Umbilical cord (tissue), 2 donors: ENCODE measurements at places on chromosomes 3 and 15. TPM values are rescaled to one million over a fixed set of nuclear protein-coding genes. Genes with fewer than 3 reads are reported as not detected.

DNA sequence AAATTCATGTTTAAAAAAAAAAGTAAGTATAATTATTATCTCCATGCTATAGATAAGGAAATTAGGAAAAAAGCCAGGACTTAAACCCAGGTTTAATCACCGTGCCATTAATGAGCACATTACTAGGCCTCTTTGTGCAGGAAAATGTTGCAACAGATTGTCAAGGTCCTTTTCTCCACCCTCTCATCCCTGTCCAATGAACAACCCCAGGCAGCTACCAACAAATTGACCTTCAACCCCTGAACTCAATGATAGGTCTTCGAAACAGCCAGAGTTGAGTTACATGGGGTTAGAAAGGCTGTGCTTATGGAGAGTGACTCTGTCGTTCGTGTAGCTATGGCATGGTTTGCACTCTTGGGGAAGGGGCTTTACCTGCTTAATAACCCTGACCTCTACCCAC lies 84.2 kb upstream of the CTNNB1 start:
- no peak for DNase-seq

- DNase-seq: no peak
Measured at GRCh38 chr3:110667216-110667615, 404.4 kb upstream of the NECTIN3 start.

CHRD gene
- 13.7 TPM for total RNA-seq

DNA sequence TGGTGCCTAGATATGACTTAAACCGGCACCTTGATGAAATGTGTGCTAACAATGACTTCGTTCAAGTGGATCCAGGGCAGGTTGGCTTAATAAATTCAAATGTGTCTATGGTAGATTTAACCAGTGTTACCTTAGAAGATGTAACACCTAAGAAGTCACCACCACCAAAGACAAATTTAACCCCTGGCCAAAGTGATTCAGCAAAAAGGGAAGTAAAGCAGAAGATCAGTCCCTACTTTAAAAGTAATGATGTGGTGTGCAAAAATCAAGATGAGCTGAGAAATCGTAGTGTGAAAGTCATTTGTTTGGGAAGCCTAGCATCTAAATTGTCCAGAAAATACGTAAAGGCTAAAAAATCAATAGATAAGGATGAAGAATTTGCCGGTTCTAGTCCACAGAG lies 1.1 kb downstream of the FAN1 start:
- DNase-seq: no peak

BUB1B gene
- total RNA-seq: 1.7 TPM

PIERCE2 gene
- not detected for total RNA-seq

CHL1 gene
- total RNA-seq: 18.1 TPM

ICE2 gene
- 51.0 TPM for total RNA-seq

- no peak for DNase-seq
Measured at GRCh38 chr15:71136159-71136783, 21.0 kb downstream of the THSD4 start.

GOLGA8K gene
- total RNA-seq: 1.2 TPM

DNA sequence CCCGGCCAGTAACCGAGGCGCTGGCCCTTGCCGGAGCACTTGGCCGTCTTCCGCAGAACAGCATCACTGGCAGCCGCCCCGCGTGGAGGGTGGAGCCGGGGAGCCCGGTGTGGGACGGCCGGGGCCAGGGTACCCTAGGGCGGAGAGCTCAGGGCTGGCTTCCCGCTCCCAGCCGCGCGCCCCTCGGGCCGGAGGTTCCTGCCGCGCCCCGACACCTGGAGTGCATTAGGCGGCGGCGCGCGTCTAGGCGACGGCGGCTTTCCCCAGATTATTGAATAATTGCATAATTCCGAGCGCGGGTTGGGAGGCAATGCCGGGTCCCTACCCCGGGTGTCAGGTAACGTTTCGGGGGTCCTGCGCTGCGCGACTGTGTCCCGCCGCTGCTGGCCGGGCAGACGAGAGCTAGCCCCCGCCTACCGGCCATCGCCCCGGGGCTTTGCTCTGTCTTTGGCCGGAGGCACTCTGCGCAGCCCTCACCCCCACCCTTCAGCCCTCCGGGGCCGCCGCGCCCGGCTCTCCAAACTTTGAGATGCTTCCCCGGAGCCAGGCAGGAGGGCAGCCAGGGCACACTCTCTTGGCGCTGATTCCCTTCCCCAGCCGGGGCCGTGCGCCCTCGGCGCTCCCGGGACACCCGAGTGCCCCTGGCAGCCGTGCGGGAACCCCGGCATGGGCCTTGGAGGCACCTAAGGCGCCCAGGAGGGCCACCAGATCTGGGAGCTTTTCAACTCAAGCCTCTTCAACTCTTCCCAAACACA lies 749 bp downstream of the ITGA11 start:
- peak; percentile 15 for DNase-seq

GRCh38 chr3:24853685-24854490 lies 359.2 kb upstream of the THRB start:
- no peak for DNase-seq

GOLGA8R gene
- total RNA-seq: 8.2 TPM

GRCh38 chr3:141646760-141647561 lies 91.1 kb upstream of the RNF7 start:
- peak; percentile 69 for DNase-seq

DNA sequence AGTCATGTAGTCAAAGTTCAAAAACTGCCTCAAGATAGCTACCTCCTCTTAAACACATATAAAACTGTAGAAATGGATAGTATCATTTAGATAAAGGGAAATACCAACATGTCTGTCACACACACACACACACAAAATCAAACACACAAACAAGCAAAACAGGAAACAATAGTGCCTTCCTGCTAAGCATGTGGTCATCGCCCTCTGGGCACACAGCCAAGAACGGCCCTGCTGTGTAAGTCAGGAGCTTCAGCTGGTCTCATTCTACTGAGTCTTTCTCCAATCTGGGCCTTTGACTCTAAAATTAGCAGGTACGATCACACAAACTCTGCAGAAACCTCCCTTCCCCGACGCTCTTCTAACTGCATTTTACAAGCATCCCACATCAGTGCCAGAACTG lies 272.2 kb upstream of the CHRNA7 start:
- peak; percentile 3 for DNase-seq

DNA sequence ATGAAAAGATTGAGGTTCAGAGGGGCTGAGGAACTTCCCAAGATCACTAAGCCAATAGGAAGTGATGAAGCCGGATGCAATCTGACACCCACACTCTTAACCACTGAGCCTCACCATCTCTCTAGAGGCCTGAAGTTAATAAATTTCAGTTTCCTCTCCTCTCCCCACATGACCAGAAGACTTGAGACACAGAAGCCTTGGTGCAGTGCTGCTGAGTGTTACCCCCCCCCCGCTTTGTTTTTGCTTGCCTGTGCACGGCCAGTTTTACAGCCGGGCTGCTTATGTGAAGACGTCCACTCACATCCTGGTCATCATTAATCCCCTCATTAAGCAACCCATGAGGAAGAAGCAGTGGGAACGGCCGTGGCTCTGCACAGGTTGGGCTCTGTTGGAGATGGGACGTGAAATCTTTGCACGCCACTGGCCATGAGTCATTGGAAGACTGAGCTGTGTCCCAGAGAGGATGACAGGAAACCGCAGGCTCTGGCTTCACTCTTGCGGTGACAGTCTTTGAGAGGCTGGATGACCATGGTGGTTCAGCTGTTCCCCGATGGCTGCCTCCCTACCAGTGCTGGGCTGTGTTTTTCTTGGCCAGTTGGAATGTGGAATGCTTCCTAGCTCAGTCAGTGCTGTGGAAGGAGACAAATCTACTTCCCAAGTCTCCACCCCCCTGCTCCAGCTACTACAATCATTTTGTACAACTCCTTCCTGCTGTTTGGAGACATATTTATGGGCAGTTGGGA lies 232.6 kb upstream of the LRTM1 start:
- peak; percentile 30 for DNase-seq

DNA sequence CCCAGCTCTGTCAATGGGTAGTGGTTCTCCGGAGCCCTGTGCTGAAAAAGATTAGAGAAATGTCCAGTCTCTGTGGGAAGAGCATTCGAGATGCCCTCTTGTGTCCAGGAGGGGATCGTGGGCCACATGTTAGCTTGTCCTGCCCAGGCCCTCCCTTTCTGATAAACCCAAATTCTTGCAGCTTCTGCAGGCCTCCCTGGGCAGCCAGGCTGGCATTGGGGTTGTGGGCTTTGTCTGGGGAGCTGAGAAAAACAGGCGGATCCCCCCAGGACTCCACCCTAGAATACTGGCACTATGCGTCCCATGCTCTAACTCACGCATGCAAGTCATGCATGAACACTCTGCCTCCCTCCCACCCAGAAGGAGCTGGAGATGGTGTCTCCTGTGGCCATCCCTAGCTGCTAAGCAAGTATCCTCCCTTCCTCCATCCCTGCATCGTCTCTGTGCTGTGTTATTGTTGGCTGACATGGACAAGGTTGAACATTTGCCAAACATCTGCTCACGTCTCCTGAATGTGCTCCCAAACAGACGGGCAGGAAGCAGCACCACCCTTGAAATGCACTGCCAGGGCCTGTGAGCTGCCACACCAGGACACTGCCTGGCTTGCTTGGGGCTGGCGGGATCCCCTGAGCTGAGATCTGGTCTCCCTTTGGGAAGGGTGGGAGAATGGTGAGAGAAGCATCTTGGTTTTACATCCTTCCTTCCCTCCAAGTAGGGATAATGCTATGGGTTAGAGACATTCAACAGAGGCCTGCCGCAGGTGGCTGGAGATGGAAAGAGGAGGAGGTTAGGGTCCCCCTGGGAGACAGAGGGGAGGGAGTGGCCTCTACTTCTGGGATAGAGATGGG lies 26.5 kb downstream of the CFAP161 start:
- peak; percentile 96 for DNase-seq

- no peak for DNase-seq
Measured at GRCh38 chr3:138434875-138435772, 708 bp downstream of the ESYT3 start.

DNA sequence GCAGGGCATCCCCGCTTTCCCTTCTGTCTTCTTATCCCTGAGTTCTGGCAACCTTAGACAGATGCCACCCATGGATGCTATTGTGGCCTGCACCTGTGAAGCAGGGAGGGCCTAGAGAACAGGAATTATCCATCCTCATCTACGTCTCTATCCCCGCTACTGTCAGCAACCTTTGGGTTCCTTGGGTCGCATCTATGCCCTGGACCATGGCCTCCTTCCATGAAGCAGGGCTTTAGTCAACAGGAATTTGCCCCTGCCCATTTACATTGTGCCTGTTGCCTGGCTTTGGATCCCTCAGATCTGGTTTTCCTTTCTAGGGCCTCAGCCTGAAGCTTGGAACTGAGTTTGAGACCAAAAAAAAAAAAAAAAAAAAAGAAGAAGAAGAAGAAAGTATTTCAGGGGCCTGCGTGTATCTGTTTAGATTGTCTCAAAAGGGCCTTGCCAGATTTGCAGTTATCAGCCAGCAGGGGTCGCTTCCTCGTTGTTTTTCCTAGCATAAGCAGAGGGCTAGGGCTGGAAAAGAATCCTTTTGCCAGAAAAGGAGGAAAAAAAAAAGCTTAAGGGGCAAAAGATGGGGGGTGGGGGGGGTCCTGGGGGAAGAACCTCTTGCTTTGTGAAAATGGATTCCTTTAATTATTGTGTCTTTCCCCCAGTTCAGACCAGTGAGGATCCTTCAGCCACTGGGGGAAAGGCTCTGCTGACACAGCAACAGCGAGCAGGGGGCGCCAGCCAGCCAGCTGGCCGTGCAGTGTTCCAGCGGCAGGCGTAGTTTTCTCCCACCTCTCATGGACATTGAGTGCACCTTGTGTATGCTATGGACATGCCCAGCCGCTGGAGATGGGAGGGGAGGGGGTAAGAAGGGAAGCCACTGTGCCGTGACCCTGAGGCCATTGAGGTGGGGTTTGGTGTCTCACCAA lies 65.7 kb upstream of the ALDH1L1 start:
- peak; percentile 76 for DNase-seq

DNA sequence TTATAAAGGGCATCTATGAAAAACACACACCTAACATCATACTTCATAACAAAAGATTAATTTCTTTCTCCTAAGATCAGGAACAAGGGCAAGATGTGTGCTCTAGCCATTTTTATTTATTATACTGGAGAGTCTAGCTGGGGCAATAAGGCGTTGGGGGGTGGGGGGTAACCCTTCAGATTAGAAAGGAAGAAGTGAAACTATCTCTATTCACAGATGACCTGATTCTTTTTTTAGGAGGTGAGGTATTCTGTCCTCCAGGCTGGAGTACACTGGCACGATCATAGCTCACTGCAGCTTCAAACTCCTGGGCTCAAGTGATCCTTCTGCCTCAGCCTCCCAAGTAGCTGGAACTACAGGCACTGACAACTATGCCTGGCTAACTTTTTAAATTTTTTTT lies 89.5 kb upstream of the MANF start:
- DNase-seq: no peak

- no peak for DNase-seq
Measured at GRCh38 chr15:69490356-69491037, 37.9 kb downstream of the RPLP1 start.

ITIH4 gene
- total RNA-seq: 12.5 TPM

DNA sequence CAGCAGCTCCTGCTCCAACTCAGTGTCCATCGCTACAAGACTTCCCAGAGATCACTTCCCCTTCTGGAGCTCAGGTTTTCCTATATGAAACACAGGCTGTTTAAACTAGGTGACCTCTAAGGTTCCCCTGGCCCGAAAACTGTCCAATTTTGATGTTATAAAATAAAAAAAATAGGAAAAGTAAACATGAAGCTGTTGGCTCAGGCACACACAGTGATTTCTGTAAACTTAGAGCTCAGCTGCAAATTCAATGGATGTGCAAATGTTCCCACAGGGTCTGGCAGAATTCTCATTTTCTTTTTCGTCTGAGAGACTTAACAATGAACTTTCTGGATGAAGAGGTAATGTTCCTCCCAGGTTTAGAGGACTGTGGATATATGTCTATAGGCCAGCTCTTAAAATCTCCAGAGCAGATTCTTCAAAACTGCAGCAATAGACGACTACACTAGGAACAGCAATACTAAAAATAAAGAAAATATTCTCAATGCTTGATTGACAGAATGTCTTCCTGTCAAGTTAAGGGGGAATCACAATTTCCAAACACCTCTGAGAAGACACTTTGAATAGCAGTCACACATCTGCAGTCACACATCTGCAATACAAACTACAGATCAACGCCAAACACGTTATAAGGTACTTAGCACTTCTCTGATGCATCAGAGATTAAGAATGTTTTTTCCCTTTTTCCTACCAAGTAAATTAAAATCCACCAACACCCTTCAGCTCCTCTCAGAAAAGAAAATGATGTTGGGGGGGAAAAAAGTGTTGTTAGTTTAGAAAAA lies 2.8 kb downstream of the NUP210 start:
- no peak for DNase-seq

PDCD10 gene
- 67.2 TPM for total RNA-seq

CCDC33 gene
- total RNA-seq: 3.4 TPM

DNA sequence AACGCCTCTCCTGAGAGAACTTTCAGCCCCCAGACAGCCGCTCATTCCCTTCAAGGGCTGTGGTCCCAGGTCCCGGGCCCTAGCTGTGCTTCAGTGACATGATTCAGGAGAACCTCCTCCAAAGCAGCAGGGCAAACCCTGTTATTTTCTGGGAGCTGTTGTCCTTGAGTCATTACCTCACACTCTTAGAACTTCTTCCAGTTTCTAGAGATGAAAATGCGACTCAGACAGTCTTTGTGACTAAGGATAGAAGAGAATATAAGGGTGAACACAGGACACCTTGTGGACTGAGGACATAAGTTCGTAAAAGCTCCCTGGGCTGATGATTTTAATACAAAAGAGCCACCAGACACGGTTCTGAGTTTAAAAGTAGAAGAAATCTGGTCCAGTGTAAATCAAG lies 203.8 kb downstream of the RORA start:
- no peak for DNase-seq

GRCh38 chr3:42376344-42376798 lies 34.0 kb downstream of the LYZL4 start:
- DNase-seq: peak; percentile 66

- peak; percentile 78 for DNase-seq
Measured at GRCh38 chr15:84748274-84749110, at the start of gene ZNF592. ZNF592 (plus strand) TSS chr15:84748592; CDS start chr15:84782676, 34,084 bp downstream.

CHRNA7 gene
- 14.4 TPM for total RNA-seq

GRCh38 chr15:78093242-78094020 lies 1.1 kb downstream of the SH2D7 start:
- DNase-seq: peak; percentile 91

HRH1 gene
- 15.2 TPM for total RNA-seq
